ENCODE measurements at places on chromosomes 3 and 15. TPM values are rescaled to one million over a fixed set of nuclear protein-coding genes. Genes with fewer than 3 reads are reported as not detected.

DNA sequence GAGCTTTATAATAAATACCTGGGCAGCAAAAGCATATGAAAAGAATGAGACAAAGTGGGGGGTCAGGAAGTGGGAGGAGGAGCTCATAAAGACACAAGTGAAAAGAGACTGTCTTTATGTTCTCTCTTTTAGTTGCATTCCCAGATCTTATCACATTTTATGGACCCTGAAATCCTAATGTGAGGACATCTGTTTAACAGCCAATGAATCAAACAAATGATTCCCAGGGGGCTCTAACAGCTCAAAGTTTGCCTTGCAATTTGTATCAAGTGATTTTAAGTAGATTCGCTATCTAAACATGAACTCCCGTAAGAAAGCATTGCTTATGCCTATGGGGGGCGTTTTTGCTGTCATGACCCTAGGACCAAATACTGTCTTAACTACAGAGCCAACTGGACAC lies 332.3 kb upstream of the CNTN4 start:
- peak; percentile 10 for DNase-seq

The AGBL1 gene
- 0.10 TPM for polyA plus RNA-seq

- DNase-seq: no peak
These were observed 1.0 kb upstream of the P2RY13 start for GRCh38 chr3:151330379-151330778.

The SLC28A2 gene
- polyA plus RNA-seq: 0.40 TPM

DNA sequence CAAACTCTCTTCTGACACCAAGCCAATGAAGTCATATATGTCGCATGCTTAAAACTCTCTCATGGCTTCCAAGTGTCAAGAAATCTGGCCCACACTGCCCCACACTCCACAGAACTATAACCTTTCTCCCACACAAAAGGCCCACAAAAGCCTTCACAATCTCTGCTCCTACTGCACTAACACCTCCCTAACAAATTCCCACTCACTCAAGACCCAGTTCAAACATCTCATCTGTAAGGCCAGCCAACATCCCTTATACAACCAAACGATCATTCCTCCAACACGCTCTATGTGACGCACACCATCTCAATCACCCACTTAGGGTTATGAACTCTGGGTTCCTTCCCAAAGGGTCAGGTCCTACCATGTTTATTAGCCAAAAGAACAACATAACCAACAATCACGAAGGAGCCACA lies 13.5 kb downstream of the TBC1D2B start:
- DNase-seq: no peak

GRCh38 chr3:181567311-181568075 lies 144.2 kb upstream of the SOX2 start:
- no peak for DNase-seq

DNA sequence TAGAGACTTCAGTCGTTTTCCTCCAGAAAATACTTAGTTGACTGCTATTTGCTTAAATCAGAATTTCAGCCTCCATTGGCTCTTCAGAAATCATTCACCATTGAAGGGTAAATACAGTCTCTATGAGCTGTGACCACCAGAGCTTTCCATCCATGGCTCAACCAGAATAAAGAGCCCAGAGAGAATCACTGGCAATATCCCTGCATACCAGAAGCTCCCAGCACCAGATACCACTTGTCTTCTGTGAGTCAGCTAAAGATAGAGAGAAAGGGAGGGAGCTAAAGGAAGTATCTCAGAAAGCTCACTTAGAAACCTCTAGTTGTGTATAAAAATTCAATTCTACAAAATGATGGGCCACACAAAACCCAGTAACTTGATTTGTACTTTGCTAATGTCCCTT lies 115.2 kb upstream of the TMCO5A start:
- no peak for DNase-seq

The GPR149 gene
- not detected for polyA plus RNA-seq

The GATA2 gene
- 38.9 TPM for polyA plus RNA-seq

The DUOX2 gene
- not detected for polyA plus RNA-seq
